Ascending aorta (tissue), 2 donors: ENCODE measurements at places on chromosomes 3 and 15. TPM values are rescaled to one million over a fixed set of nuclear protein-coding genes. Genes with fewer than 3 reads are reported as not detected.

Gene RTP1
- total RNA-seq, result not detected

Gene PRR20G
- total RNA-seq, result not detected

Gene RNF123
- total RNA-seq, result 33.1 TPM

Gene ISL2
- not detected for total RNA-seq

Gene ACP3
- 0.43 TPM for total RNA-seq

Gene SPTSSB
- total RNA-seq, result not detected

Gene TICRR
- not detected for total RNA-seq

Gene KBTBD13
- 0.21 TPM for total RNA-seq

DNA sequence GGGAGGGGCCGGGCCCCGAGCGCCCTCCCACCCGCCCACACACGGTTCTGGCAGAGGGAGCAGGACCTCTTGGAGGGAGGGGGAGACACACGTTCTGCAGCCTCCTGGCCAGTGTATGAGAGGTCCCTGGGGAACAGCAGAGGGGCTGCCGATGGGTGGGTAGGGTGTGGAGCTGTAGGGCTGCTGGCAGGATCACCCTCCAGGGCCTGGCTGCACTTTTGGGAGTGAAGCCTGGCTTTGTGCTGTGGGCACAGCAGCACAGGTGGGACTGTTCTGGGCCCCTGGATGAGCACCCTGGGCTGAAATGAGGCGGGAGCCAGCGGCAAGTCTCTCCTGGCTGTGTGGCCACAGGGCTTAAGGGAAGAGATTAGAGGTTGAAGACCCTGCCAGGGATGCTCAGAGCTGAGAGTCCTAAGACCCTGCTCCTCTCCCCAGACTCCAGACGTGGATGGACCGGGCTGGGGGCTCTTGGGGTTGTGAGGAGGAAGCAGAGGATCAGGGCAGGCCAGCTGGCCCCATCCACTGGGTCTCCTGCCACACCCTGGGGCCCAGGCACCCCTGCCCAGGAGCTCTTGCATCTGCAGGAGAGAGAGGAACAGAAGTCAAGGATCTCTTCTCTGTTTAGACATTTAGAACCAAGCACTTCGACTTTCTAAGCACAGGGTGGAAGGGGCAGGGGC lies 45.2 kb downstream of the RGMA start:
- no peaks in the 10 kb centered on the region for H3K27me3 ChIP-seq
- H3K4me3 ChIP-seq, result no peak overlapping the region
- DNase-seq, result no peak
- H3K4me1 ChIP-seq, result no peaks in the 10 kb centered on the region

GRCh38 chr15:55552926-55553325 lies 35.2 kb downstream of the PYGO1 start:
- no peak overlapping the region for H3K27ac ChIP-seq
- H3K27me3 ChIP-seq, result no peaks in the 10 kb centered on the region
- no peaks in the 10 kb centered on the region for H3K4me1 ChIP-seq
- DNase-seq, result no peak
- peaks cover 3% of the 10 kb centered on the region for H3K36me3 ChIP-seq

DNA sequence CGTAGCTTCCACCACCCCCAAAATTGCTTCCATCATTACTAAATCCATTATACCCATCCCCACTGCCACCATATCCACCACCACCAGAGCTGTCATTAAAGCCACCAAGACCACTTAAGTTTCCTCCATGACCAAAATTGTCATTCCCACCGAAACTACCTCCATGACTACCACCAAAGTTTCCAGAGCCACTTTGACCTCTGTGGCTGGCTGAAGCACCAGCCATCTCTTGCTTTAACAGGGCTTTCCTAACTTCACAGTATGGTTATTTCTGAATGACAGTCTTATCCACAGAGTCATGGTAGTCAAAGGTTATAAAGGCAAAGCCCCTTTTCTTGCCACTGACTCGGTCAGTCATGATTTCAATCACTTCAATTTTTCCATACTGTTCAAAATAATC lies 24.3 kb upstream of the DENND4A start:
- peaks cover 5% of the 10 kb centered on the region for H3K4me1 ChIP-seq
- H3K4me3 ChIP-seq, result no peak overlapping the region
- H3K27ac ChIP-seq, result no peak overlapping the region
- no peaks in the 10 kb centered on the region for H3K27me3 ChIP-seq
- no peak for DNase-seq

DNA sequence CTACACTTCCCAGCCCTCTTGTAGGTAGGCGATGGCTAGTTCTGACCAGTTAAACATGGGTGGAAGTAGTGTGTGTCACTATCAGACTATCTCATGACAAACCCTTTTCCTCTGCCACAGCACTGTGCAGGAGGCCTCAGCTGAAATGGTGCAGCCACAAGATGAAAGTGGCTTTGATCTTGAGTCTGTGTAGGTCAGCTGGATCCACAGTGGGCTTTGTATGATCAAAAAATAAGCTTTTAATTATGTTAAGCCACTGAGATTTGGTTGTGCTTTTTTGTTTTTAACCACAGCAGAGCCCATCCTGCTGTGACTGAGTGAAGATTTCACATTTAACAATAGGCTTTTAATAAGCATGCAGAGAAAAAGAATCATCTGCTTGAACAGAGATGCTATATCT lies 19.7 kb downstream of the RCN2 start:
- no peak for DNase-seq
- peaks cover 21% of the 10 kb centered on the region for H3K36me3 ChIP-seq
- no peaks in the 10 kb centered on the region for H3K4me1 ChIP-seq
- H3K27ac ChIP-seq, result no peak overlapping the region
- no peaks in the 10 kb centered on the region for H3K27me3 ChIP-seq

DNA sequence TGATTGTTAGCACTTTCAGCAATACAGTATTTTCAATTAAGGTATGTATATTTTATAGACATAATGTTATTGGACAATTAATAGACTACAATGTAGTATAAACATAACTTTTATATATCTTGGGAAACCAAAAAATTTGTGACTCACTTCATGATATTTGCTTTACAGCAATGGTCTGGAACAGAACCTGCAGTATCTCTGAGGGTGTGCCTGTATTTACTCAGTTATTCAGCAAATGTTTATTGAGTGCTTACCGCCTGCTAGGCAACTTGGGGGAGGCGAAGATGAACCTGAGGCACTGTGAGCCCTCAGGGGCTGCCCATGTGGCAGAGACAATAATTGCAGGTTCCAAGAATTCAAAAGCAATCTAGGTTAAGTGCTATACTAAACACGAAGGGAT lies 144.8 kb downstream of the GABRB3 start:
- no peak for DNase-seq
- no peak overlapping the region for H3K27ac ChIP-seq
- no peaks in the 10 kb centered on the region for H3K36me3 ChIP-seq
- no peaks in the 10 kb centered on the region for H3K27me3 ChIP-seq
- H3K4me1 ChIP-seq, result no peaks in the 10 kb centered on the region

DNA sequence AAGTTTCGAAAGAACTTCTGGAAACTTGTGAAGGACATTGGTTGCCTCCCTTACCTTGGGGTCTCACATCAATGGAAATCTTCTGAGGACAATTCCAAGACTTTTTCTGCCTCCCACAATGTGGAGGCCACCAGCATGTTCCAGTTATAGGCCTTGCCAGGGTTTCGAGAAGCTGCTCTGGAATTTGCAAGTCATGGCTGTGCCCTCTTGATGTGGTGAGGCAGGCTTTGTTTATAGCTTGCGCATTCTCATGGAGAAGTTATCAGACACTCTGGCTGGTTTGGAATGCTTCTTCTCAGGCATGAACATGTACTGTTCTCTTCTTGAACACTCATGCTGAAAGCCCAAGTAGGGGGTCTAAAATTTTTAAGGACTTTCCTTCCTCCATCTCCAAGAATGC lies 4.1 kb downstream of the CXCR6 start:
- no peaks in the 10 kb centered on the region for H3K27me3 ChIP-seq
- no peak overlapping the region for H3K4me3 ChIP-seq
- H3K36me3 ChIP-seq, result peaks cover 52% of the 10 kb centered on the region
- DNase-seq, result no peak

DNA sequence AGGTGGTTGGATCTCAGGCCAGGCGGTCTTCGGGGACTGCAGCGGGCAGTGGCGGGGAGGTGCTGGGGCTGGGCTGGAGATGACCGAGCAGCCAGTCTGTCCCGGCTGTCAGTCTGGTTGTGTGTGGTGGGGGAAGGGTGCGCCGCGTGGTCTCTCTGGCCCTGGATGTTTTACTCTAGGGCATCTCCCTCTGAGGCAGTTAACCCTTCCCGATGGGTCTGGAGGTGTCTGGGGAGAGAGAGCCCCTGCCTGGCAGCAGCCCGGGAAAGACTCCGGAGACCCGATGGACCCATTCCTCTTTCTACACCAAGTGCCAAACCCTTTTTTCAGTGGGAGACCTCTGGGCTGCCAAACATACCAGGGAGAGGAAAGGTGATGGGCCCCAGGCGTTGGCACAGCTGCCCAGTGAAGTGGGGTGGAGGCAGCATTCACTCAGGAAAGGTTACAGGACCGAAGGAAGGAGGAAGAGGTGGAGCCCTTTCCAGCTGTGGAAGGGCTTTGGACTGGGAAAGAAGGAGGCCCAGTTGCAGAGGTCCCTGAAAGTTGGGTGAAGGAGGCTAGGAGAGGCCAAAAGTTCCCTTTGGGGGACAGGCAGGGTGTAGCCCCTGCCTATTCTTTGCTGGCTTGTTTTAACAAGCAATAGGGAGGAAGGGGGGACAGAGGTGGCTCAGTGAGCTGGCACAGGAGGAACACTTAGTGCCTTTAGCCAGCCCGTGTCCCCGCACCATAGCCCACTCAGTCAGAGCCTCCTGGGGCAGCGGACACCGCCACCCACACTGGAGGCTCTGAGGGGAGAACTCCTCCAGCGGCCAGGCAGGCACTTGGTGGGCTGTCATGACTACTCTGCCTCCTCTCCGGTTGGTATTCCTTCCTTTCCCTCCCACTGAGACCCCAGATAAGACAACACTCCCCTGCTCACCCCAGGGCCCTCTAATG lies 2.7 kb upstream of the BAHD1 start:
- DNase-seq, result no peak
- H3K4me1 ChIP-seq, result peaks cover 13% of the 10 kb centered on the region
- peaks cover 13% of the 10 kb centered on the region for H3K27me3 ChIP-seq

DNA sequence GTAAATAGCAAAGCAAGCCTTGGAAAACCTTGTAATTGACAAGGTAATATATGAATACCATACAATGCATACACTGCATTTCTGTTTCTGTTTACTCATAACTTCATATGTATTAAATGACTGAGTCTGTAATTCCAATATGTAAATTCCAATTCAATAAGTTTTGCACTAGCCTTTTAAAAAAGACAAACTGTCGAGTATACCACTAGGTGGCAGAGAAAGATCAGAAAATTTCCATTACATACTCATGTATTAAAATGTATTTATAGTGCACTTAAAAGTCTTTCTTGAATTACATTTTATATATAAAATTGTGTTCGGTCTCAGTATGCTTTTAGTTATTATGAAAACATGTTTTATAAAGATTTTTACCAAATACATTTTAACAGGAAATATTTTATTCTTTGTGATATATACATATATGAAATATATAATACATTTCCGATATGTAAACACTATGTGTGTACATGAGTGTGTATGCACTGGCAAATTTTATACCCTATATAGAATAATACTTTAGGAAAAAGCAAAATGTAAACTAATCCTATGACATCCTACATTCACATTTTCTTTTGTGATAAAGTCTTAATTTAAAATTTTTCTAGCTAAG lies 216.8 kb downstream of the VGLL3 start:
- no peaks in the 10 kb centered on the region for H3K27me3 ChIP-seq
- no peak overlapping the region for H3K4me3 ChIP-seq
- H3K36me3 ChIP-seq, result no peaks in the 10 kb centered on the region
- H3K27ac ChIP-seq, result no peak overlapping the region

- no peak overlapping the region for H3K4me3 ChIP-seq
- H3K4me1 ChIP-seq, result no peaks in the 10 kb centered on the region
- H3K36me3 ChIP-seq, result no peaks in the 10 kb centered on the region
- no peaks in the 10 kb centered on the region for H3K27me3 ChIP-seq
- no peak overlapping the region for H3K27ac ChIP-seq
- no peak for DNase-seq
Observed at GRCh38 chr15:62369454-62369853, 204.4 kb upstream of the C2CD4B start.

GRCh38 chr3:177371888-177372287 lies 174.6 kb upstream of the TBL1XR1 start:
- DNase-seq, result no peak
- H3K4me1 ChIP-seq, result no peaks in the 10 kb centered on the region
- H3K27me3 ChIP-seq, result no peaks in the 10 kb centered on the region
- H3K36me3 ChIP-seq, result no peaks in the 10 kb centered on the region
- no peak overlapping the region for H3K27ac ChIP-seq

- peak; percentile 64 for DNase-seq
- H3K36me3 ChIP-seq, result no peaks in the 10 kb centered on the region
- no peaks in the 10 kb centered on the region for H3K27me3 ChIP-seq
- no peaks in the 10 kb centered on the region for H3K4me1 ChIP-seq
- no peak overlapping the region for H3K27ac ChIP-seq
Observed at GRCh38 chr3:107753494-107753893, 230.7 kb downstream of the BBX start.

DNA sequence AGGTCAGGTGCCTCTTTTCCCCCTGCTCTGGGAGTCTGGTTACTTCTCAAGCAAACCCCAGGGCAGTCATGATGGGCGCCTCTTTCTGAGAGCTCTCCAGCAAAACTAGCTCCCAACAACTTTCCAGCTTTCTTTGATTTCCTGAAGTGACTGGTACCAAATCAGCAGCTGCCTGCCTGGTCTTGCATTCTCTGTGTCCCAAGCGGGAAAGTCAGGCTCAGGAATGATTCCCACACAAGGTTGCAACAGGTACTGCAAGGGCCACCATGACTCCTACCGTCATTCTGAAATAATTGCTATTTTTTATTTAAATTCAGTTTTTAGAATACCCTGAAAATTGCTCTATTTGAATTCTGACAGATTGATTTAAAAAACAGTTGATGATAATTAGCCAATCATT lies 658.7 kb downstream of the SQOR start:
- no peaks in the 10 kb centered on the region for H3K4me1 ChIP-seq
- H3K36me3 ChIP-seq, result no peaks in the 10 kb centered on the region
- DNase-seq, result no peak
- H3K27me3 ChIP-seq, result no peaks in the 10 kb centered on the region
- no peak overlapping the region for H3K4me3 ChIP-seq

DNA sequence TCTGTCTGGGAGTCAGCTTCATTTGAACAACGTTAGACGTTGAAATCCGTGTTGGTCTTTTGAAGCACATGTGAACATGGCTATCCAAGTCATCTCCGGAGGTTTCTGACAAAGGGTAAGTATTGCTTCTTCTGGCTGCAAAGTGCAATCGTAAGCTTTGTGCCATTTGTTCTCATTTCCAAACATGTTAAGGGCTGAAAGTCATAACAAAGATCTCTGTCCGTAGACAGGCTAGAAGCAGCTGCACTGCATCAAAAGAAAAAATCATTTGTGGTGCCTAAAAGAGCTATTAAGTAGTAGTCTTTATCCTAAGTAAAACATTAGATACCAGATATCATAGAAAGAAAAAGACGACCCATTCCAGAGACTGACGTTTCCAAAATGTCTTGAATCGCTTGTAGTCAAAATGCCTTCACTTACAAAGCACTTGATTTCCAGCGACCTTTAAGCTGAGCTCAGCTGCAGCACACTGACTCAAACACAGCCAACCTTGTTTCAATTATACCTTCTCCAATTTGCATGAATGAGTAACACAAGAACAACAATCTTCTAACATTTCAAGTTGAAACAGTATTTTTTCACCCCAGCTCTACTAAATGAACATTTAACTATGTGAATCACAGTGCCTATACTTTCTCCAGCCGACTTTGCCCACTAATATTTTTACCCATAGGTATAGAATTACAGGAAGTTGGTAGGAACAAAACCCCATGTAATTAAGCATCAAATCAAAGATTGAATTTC lies 76.6 kb downstream of the NEDD4 start:
- H3K4me1 ChIP-seq, result no peaks in the 10 kb centered on the region
- no peak for DNase-seq
- H3K36me3 ChIP-seq, result no peaks in the 10 kb centered on the region
